NCI-H2029 treated with DMSO at 0.1 percent for 48 hours (cell line): ENCODE measurements at places on chromosomes 7 and 10.

GRCh38 chr7:18262058-18262457, 233.5 kb upstream of the HDAC9 start:
- no peak for DNase-seq

DNA sequence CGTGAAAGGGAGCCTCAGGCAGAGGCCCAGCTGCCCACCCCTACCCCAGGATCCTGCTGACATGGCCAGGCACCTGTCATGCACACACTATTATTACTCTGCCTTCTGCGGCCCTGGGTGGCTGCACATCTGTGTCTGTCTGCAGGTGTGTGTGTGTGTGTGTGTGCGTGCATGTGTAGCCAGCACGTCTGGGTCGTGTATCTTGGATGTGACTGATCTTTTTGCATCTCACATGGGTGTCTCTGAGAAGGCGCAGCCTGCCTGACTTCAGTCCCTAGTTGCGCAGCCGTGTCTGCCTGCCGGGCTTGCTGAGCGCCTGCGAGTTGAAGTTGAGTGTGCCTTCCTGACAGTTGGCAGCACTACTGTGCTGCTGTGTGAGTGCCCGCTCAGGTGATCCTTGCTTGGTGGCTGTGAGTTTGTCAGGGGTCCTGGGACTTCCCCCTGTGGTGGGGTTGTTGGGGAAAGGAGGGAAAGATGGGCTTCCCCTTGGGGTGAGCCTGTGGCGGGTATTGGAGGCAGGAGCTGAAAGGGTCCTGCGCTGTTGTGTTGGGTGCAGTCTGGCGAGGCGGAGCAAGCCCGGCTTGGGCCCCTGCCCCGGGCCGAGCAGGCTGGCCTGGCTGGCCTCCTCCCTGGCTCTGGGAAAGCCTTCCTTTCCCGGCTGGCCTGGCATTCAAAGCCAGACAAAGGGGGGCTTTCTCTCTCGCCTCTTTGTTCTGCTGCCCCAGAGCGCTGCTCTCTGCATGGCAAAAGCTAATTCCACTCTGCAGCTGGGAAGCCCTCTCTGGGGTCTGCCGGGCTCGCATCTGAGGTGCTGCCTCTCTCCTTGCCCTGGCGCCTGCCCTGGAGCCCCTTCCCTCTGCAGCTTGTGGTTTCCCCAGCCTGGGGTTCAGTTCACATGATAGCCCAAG, 4.9 kb downstream of the TRIM8 start:
- no peak for DNase-seq

GRCh38 chr10:55203319-55203718, 402.3 kb upstream of the PCDH15 start:
- DNase-seq, result no peak

- no peak for DNase-seq
Measured at GRCh38 chr10:12205082-12205481, 9.1 kb downstream of the CDC123 start.

GRCh38 chr10:92760609-92761008, 70.9 kb downstream of the HHEX start:
- DNase-seq, result no peak

- no peak for DNase-seq
Measured at GRCh38 chr10:58896229-58896628, 280.2 kb upstream of the PHYHIPL start.

DNA sequence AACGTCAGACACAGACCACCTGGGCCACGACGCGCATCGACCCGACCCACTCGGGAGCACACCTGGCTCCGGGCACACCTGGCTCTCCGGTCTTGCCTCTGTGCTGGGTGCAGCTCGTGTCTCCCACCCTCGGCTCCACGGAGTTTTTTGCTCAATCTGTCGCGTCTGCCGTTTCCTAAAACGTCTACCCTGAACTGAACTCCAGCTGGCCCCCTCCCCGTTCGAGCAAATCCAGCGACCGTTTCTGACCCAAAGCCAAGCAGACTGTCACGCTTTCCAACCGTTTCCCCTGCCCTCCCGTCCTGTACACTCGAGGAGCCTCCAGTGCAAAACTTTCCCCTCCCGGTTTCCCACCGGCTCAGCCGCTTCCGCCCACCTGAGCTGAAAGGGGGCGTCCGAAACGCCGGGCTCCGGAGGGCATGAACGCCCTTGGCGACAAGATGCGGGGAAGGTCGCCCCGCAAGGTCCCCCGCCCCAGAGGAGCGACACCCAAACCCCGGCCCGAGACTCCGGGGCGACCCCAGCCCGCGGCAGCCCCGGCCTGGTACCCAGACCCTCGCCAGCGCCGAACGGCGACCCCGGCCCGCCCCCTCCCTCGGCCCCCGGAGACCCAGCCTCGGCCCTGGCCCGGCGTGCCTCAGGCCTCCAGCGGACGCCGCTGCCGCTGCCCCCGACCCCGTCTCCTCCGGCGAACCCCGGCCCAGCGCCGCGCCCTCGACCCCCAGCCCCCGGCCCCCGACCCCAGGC, 557 bp downstream of the CYTH3 start:
- DNase-seq, result no peak

GRCh38 chr10:6528198-6528950, 51.7 kb downstream of the PRKCQ start:
- no peak for DNase-seq

DNA sequence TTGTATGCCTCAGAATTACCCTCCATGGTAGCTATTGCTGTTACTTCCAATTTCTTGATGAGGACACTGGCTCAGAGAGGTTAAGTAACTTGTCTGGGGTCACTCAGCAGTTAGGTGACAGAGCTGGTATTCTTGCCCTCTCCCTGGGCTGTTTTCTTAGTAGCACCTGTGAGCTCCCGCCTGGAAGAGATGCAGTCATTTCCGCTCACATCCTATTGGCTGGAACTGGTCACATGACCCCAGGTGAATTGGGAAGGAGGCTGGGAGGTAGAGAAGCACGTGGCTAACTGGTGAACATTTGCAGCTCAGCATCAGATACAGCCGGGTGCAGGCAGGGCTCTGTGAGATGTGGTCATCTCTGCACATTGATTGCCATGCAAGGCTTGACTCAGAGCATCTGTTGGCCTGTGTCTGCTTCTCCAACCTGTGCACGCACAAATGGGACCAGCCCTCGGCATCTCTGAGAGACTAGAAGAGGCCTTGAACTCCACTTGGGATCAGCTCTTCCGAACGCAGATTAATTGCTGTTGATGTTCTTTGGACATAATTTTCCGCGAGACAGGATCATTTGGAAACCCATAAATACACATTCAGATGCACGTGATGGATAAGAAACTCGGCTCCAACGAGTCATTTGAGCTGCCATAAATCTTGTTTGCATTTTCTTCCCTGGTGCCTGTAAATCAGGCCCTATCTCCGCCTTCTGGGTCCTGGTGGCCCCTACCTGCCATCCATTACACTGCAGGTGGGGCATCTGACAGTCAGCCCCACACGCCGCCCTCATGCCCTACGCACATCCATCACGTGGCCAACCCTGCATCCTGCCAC, 42.8 kb downstream of the MYL10 start:
- no peak for DNase-seq

DNA sequence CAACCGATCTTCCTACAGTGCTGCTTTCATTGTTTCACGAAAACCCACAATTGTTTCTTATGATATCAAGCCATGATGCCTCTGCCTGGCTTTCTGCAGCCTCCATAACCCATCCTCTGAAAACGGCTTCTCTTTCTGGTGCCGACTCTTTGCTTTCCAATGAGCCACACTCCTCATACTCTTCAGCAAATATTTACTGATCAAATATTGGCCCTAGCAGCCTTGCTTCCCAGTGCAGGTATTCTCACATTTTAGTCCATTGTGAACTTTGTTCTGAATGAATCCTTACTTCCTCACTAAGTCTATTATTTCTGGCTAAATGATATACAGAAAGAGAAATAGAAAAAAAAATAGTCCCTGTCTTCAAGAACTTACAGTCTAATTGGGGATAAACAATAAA, 35.5 kb downstream of the LAMB1 start:
- DNase-seq, result peak; percentile 63

GRCh38 chr10:13770760-13771493, 184.2 kb downstream of the PRPF18 start:
- DNase-seq, result no peak

DNA sequence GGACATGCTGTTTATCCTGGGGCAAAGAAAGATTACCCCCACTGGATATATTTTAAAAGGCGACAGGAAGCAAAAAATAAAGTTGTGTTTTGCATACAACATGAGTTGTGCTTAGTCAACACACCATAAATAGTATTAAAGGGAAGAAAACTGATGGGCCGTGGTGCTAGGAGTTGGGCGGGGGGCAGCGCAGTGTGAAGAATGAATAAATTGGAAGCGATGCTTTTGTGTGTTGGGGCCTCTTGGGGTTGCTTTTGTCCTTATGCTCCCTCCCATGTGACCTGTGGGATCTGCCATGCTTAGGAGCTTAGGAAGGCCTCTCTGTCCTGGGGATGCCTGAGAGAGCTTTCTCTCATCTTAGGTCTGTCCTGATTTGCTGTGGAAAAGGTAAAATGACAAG, 35.0 kb upstream of the AGR3 start:
- DNase-seq, result no peak
